Posterior vena cava (tissue), 2 donors: ENCODE measurements at places on chromosomes 1 and 21.

GRCh38 chr1:110873856-110874255 lies 908 bp downstream of the CD53 start:
- no peak for DNase-seq

- no peak for DNase-seq
These were observed 173.5 kb downstream of the PSMG1 start for GRCh38 chr21:39009587-39010225.

GRCh38 chr21:36126208-36126565 lies 8.7 kb upstream of the CBR3 start:
- no peak for DNase-seq

GRCh38 chr21:31030367-31031106 lies 7.7 kb downstream of the KRTAP19-8 start:
- no peak for DNase-seq

DNA sequence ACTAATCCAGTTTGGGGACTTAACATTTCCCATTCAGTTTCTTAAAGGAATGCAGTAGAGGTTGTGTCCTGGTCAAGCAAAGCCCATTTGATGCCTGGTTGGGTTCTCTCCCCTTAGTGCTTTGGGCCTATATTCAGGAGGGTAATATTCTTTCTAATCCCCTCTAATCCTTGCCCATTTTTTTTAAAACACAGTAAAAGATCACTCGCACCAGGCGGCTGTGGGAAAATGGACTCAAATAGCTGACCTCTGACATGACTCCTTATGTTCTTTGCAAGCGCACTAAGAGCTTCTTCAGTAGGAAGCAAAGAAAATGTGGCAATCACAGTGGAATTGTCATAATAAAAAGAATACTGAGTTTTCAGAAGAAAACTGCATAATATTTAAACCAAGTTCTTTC lies 49.9 kb downstream of the WNT2B start:
- DNase-seq, result no peak

GRCh38 chr1:22362626-22363402 lies 88.8 kb upstream of the ZBTB40 start:
- DNase-seq, result peak; percentile 40

GRCh38 chr1:21530368-21531016 lies 21.3 kb downstream of the ALPL start:
- DNase-seq, result no peak

GRCh38 chr1:55213151-55213884 lies 1.8 kb downstream of the USP24 start:
- no peak for DNase-seq

DNA sequence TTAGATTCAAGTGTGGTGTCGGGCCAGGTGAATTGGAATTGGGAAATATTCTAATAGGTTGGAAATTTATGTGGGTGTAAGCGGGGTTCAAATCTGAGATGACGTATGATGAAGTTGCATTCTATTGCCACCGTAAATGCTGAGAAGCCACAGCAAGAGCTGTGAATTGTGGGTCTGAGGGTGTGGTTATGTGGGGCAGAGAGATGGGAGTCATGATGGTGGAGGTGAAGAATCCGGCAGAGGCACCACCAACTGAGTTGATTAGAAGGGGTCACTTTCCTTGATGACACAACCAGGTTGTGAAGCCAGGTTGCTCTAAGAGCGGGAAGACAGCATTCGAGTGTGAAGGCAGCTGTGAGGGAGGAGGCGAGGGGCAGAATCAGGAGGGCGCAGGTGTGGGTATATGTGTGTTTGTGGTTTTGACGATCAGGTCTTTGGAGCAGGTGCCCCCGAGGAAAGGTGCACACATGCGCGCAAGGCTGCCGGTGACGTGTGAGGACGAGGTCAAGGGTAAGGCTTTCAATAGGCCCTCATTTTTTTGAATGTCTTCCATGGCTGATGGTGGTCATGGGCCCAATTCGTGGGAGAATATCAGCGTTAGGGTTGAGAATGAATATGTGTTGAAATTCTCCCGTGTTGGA lies 18.7 kb downstream of the LRRC3 start:
- DNase-seq, result peak; percentile 32

GRCh38 chr21:34732388-34732821 lies 63.6 kb downstream of the CLIC6 start:
- DNase-seq, result no peak

GRCh38 chr1:212827831-212828278 lies 19.6 kb downstream of the SPATA45 start:
- DNase-seq, result no peak

DNA sequence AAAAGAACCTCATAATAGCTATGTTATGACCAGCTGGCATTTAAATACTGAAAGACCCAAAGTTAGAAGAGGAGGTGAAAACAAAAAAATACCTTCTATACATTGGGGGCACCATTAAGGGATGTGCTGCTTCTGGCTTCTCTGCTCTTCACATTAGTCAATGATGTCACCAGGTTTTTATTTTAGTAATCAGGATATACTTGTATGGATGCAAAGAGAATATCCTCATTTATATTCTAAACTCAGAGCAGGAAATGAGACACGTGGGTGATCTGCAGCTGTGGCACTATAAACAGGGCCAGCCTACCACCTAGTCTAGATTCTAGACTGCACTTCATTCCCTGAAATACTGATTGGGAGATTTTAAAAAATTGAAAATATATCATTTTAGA lies 51.2 kb downstream of the WLS start:
- no peak for DNase-seq

GRCh38 chr1:184789884-184790283 lies 35.2 kb upstream of the EDEM3 start:
- DNase-seq, result no peak

GRCh38 chr1:117770981-117771531 lies 158.4 kb downstream of the GDAP2 start:
- DNase-seq, result no peak

- no peak for DNase-seq
These were observed 14.0 kb downstream of the RSPO1 start for GRCh38 chr1:37620707-37621106.

DNA sequence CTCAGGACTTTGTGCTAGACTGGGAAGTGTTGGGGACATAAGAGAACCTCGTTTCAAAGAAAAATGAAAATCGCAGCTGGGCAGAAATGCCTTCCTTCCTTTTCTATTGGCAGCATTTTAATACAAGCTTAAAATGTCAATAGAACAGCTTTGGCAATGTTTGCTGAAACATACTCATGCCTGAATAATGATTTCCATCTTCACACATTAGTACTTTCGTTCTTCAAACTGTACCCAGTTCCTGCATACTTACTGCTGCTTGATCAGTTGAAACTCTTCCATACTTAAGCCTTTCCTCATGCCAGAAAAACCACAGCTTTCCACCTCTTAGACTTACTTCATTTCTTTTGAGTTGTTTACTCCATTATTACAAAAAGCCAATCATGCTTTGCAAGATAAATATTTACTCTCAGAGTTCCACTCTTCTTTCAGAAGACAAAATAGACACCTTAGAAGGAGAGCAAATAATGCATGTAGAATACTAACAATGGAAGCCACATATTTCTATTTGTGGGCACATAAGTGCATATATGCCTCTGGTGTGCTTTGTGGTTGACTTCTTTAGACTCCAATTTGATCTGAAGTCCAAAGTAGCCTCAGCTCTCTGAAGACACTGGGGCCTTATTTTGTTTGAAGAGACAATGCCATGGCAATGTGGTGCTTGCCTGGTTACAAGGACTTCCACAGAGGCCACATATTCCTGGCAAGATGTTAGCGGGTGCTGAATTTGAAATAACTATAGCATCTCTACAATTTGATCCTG lies 22.7 kb upstream of the CD55 start:
- DNase-seq, result no peak

DNA sequence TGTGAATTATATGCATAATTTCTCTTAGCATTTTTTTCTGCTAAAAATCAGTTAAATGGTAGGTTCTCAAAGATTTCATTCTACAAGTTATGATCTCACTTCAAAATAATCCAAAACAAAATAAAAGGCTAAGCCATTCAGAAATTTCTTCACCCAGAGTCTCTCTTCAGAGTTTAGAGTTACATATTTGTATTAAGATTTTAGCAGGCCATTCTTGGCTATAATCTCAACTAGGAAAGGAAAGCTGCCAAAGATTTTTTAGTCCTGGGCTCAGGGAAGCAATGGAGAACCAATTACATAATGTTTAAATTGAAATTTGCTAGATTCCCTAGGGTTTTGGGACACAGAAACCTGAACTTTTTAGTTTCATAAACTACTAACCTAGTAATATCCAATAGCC lies 245.0 kb downstream of the USH2A start:
- DNase-seq, result no peak
